Left renal cortex interstitium (tissue), 4 donors: ENCODE measurements at places on chromosomes 4 and X. TPM values are rescaled to one million over a fixed set of nuclear protein-coding genes. Genes with fewer than 3 reads are reported as not detected.
A peak's percentile ranks its signal among the peaks of the same experiment; 100 is the strongest.

UGT8 gene
- 43.7 TPM for polyA plus RNA-seq

DNA sequence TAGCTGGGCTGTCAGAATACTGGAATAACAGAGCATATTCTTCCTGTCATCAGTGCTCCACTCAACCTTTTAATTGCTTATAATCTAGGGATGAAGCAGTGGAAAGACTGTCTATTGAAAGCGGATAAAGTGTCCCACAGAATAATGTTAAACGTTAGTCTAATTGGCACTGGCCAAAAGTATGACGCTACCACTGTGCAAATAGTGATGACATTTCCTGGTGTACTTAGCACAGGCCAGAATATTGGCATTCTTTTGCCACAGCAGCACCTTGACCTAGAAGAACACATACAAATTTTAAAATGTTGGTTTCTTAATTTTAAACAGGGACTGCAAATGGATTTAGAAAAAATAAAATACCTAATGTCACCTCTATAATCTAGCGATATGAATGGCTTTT lies 635.2 kb upstream of the SPANXN1 start:
- no peak for DNase-seq

DNA sequence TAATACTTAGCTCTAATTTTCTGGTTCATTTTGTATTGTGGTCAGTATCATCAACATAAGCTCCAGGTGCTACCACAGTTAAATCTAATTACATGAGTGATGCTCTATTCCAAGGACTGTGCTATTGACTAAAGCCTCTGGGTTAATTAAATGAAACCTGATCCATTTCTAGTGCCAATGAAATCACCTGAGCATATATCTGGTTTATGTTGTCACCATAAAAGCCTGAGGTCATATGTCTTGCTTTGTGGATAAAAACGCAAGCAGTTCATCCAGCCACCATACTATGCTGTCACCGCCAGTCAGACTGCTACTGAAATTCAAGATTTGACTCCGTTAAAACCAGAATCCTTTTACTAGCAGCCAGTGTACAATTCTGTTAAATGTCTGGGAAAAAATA lies 64.2 kb upstream of the ZNF518B start:
- DNase-seq, result no peak

- no peak for DNase-seq
Observed at GRCh38 chr4:38314663-38315062, 349.3 kb upstream of the KLF3 start.

DNA sequence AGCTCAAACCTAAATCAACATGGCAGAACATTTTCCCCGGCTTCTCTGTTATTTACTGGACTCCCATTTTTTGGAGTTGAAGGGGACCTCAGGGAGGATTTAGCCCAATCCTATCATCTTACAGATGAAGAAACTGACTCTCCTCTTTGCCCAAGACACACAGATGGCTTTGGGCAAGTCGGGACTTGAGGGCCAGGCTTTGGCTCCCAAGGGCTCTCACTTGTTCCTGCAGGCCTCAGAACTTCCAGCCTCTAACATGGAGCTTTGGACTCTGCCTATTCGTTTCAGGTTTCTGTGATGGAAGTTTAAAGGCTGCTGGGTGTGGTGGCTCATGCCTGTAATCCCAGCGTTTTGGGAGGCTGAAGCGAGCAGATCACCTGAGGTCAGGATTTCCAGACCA lies 59.5 kb downstream of the RHOH start:
- no peak for DNase-seq

DNA sequence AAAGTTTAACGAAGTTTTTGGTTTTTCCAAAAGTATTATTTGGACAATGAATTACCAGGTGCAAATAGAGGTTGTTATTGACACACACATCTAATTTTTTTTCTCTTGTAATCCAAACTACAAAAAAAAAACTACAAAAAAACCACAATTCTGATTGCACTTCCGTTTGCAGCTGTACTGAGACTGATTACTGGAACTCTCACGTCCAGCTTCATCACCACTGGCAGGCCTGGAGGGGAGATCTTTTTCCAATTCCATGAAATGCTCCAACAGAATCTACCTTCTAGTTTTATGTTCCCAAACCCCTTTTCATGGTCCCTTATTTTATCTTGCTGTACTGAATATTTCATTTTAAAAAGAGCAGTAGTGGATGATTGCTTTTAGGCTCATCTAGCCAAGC lies 1118.3 kb downstream of the C4orf33 start:
- no peak for DNase-seq

ADH4 gene
- polyA plus RNA-seq, result 0.51 TPM

SLC25A53 gene
- 9.4 TPM for polyA plus RNA-seq

DNA sequence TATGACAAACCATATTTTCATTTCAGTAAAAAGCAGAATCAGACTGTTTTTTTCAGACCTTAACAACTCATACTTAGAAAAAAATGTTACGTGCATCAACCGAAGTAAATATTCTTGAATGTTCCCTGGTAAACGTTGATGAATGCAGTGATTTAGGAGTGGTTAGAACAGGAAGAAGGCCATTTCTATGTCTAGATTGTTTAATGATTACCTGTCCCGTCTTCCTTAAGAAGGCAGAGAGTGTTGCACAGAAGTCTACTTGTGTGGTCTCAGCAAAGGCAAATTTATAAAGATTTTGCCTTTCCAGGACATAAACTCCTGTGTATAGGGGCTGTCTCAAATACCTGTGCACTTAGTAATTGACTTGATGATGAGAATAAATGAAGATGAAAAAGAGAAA lies 134.5 kb downstream of the MGST2 start:
- DNase-seq, result no peak

GRCh38 chr4:107804956-107805355 lies 19.8 kb upstream of the SGMS2 start:
- DNase-seq, result no peak

GRCh38 chr4:143353797-143354196 lies 17.1 kb downstream of the GAB1 start:
- DNase-seq, result no peak

DNA sequence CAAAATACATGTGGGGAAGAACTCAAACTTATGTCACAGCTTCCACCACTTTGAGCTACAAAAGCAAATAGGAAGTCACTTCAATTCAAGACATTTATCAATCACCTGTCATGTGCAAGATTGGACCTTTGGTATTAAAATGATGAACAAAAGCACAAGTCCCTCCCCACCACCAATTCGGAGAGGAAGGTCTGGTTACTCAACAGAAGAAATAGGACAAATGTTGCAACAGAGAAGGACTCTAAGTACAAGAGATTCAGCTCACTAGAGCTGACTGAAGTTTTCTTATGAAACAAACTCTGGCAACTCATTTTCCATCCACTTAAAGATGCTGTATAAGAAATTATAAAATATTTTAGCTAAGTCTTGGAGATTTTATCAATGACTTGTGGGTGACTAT lies 16.0 kb upstream of the MMRN1 start:
- DNase-seq, result no peak

- no peak for DNase-seq
Observed at GRCh38 chr4:124209211-124209610, 503.3 kb downstream of the ANKRD50 start.

- no peak for DNase-seq
Observed at GRCh38 chr4:158788516-158788915, 19.7 kb downstream of the FNIP2 start.

GLA gene
- 38.8 TPM for polyA plus RNA-seq

DNA sequence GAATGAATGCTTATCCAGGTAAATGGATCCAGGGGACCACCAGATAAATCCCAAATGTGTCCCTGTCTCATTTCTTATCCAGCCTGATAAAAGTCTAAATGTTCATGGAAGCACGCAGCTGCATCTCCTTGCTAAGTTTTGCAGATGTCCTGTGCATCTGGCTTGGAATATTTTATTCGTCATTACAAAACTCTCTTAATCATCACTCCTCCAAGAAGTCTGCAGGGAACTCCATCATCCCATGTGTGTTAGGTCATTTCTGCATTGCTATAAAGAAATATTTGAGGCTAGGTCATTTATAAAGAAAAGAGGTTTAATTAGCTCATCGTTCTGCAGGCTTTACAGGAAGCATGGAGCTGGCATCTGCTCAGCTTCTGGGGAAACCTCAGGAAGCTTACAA lies 297.2 kb downstream of the HS3ST1 start:
- DNase-seq, result no peak

GRCh38 chr4:102620697-102621497 lies 119.7 kb downstream of the NFKB1 start:
- no peak for DNase-seq

GRCh38 chrX:124212622-124213021 lies 119.8 kb upstream of the TEX13D start:
- DNase-seq, result no peak

DNA sequence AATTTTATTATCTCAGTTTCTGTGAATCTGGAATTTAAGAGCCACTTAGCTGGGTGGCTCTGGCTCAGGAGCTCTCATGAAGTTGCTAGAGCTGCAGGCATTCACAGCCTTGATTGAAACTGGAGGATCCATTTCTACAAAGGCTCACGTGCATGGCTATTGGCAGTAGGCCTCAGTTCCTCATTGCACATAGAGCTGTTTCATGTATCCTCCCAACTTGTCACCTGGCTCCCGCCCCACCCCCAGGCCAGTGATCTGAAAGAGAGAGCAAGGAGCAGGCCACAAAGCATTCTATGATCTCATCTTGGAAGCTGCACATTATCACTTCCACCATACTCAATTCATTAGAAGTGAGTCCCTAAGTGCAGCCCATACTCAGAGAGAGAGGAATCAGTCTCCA lies 18.5 kb upstream of the AP1AR start:
- no peak for DNase-seq

DNA sequence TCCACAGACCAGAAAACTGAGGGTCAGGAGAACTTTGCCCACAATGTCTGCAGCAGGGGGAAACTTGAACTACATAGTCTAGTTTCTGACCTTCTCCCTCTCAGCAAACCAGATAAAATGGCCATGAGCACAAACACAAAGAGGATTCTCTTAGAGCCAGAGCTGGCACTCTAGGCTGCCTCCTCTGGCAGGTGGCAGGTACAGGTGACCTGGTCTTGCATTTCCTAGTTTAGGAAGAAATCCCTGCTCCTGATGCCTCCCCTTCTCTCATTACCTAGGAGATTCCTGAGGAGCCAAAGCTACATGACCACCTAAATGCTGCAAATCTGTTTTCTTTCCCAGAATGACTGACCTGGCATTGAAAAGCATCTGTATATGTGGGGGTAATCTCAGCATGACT lies 45.1 kb downstream of the ARHGEF9 start:
- no peak for DNase-seq

GRCh38 chrX:47518144-47518543 lies 35.1 kb upstream of the ZNF41 start:
- DNase-seq, result no peak

- no peak for DNase-seq
Observed at GRCh38 chrX:117539090-117539418, 577.6 kb downstream of the KLHL13 start.

KLHL4 gene
- polyA plus RNA-seq, result 5.2 TPM

- DNase-seq, result no peak
Observed at GRCh38 chr4:138869631-138870030, 145.9 kb upstream of the NOCT start.

GRCh38 chrX:119954374-119954773 lies 10.8 kb upstream of the NKAP start:
- DNase-seq, result no peak

C4orf50 gene
- polyA plus RNA-seq, result not detected

GRCh38 chr4:89899152-89899551 lies 4.5 kb downstream of the MMRN1 start:
- DNase-seq, result no peak

DNA sequence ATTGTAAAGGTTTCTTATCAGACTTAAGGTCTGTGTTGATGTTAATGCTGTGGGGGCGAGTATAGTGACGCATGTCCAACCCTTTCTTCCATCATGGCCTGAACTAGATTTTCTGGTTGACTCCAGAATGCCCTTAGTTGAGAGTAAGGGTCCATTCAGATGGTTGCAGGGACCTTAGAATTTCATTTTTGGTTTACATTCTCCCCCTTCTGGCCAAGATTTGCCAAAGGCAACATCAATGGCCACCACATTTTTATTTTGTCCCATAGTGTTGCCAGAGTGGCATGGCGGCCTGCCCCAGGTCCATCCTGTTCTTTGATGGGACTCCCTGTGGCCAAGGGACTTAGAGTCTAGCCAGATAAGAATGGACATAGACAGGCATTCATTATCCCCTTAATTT lies 368.5 kb downstream of the GPM6A start:
- no peak for DNase-seq

GRCh38 chr4:76984788-76985211 lies 35.2 kb downstream of the SEPTIN11 start:
- peak; percentile 76 for DNase-seq

GRCh38 chrX:25442499-25442898 lies 426.7 kb upstream of the ARX start:
- no peak for DNase-seq

DNA sequence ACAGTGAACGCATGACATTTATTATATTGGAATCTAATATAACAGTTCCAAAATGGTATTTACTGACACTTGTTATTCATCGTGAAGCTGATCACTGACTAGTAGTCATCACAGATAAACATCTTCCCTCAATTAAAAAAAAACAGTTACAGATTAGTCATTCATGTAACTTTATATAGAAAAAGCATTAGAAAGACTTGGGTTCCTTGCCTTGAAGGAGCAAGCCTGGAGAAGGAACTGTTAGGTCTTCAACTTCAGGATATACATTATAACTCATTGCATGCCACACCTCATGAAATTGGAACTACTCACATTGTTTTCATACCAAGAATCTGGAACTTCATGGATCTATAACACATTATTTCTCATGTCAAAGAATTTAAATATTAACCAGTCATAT lies 317.7 kb downstream of the CCSER1 start:
- DNase-seq, result no peak
